Activated CD4-positive, alpha-beta T cell treated with anti-CD3 and anti-CD28 coated beads for 36 hours (primary cell): ENCODE measurements at places on chromosomes 3 and 15. TPM values are rescaled to one million over a fixed set of nuclear protein-coding genes. Genes with fewer than 3 reads are reported as not detected.

DNA sequence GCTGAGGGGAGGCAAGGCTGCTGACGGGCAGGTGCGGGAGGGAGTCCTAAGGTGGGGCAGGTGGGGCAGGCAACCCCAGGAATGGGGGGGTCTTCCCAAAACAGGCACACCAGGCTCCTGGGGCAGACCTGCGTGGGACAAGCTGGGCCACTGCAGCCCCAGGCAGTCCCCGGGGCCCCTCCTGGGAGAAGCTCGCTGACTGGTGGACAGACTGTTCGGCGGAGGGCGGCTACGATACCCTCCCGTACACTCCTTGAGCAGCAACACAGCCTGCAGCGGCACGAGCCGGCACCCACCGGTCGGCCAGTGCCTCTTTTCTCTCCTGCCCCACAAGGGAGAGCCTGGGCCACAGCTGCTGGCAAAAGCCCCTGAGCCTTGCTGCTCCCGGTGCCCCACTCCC is 65.9 kb upstream of the RPL32 start:
- no peaks in the 10 kb centered on the region for H3K27me3 ChIP-seq
- no peak for DNase-seq
- H3K36me3 ChIP-seq: peaks cover 17% of the 10 kb centered on the region

Gene CASR
- total RNA-seq: 0.05 TPM

- peaks cover 5% of the 10 kb centered on the region for H3K27me3 ChIP-seq
- no peak overlapping the region for H3K27ac ChIP-seq
- no peak for DNase-seq
- H3K4me1 ChIP-seq: no peaks in the 10 kb centered on the region
- H3K4me3 ChIP-seq: no peak overlapping the region
These were observed 36.2 kb downstream of the MASP1 start for GRCh38 chr3:187255314-187255713.

DNA sequence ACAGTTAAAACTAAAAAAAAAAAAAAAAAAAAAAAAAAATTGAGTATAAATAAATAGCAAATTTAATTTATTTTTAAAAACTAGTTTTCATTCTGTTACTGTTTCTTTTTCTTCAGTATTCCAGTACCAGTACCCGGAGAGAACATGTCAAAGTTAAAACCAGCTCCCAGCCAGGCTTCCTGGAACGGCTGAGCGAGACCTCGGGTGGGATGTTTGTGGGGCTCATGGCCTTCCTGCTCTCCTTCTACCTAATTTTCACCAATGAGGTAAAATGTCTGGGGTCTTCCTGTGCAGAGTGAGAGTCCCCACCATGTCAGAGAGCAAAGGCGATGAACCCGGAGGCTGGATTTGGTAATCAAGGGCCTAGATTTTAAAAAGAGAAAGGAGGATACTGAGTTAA is 4.4 kb downstream of the TMEM43 start:
- no peak overlapping the region for H3K4me3 ChIP-seq
- no peak for DNase-seq
- peaks cover 55% of the 10 kb centered on the region for H3K36me3 ChIP-seq

- H3K4me3 ChIP-seq: no peak overlapping the region
- no peaks in the 10 kb centered on the region for H3K36me3 ChIP-seq
- no peak overlapping the region for H3K27ac ChIP-seq
- no peaks in the 10 kb centered on the region for H3K4me1 ChIP-seq
- no peak for DNase-seq
These were observed 7.3 kb upstream of the ITIH3 start for GRCh38 chr3:52787246-52787645.

- H3K4me1 ChIP-seq: peaks cover 20% of the 10 kb centered on the region
- H3K27me3 ChIP-seq: peaks cover 64% of the 10 kb centered on the region
- peak overlapping the region; percentile 71 for H3K4me3 ChIP-seq
- H3K27ac ChIP-seq: no peak overlapping the region
- no peak for DNase-seq
These were observed 27.7 kb downstream of the NR2F2 start for GRCh38 chr15:96358001-96358801.

- H3K4me3 ChIP-seq: no peak overlapping the region
- DNase-seq: no peak
- no peaks in the 10 kb centered on the region for H3K27me3 ChIP-seq
- H3K4me1 ChIP-seq: peaks cover 16% of the 10 kb centered on the region
These were observed 15.0 kb upstream of the TRANK1 start for GRCh38 chr3:36959821-36960220.

Gene CYP8B1
- total RNA-seq: not detected

DNA sequence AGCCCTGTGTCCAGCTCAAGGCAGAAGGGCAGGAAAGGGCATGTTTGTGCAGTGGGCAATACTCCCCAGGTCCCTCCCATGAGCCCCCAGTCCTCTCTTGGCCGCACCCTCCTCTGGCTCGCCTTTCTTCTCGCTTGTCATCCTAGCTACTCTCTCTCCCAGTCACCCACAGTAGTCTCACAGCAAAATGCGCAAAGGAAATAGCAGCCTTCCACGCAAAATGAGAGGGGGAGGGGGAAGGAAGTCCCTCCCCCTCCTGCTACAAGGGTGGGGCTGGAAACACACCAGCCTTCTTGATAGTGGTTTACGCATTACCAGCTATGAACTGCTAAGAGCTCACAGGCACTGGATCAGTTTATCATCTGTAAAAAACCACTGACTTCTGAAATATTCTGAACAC is 83.8 kb downstream of the GADL1 start:
- no peaks in the 10 kb centered on the region for H3K36me3 ChIP-seq
- DNase-seq: peak; percentile 7
- H3K4me3 ChIP-seq: no peak overlapping the region
- H3K4me1 ChIP-seq: peaks cover 6% of the 10 kb centered on the region

DNA sequence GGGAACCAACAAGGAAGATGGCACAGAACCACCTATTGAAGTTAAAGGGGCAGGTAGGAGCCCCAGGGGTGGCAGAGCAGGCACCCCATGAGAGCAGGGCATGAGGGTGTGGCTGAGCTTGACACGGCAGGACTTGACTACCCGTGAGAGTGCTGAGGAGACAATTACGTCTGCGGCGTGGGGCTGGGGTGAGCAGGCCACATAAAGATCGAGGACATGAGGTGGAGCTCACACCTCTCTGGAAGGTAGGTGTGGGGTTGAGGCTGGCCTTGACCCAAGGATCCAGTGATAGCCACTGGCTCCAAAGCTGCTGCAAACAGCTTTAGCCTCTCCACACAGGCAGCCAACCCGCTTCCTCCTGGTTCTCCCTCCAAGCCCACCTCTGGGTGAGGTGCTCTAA is 64.5 kb downstream of the PCSK6 start:
- DNase-seq: no peak
- no peak overlapping the region for H3K4me3 ChIP-seq
- no peaks in the 10 kb centered on the region for H3K36me3 ChIP-seq
- H3K4me1 ChIP-seq: no peaks in the 10 kb centered on the region

Gene SCAMP5
- total RNA-seq: 4.5 TPM

Gene ADPRH
- total RNA-seq: 3.5 TPM

- H3K36me3 ChIP-seq: no peaks in the 10 kb centered on the region
- H3K4me3 ChIP-seq: no peak overlapping the region
- DNase-seq: no peak
- H3K4me1 ChIP-seq: peaks cover 16% of the 10 kb centered on the region
- H3K27me3 ChIP-seq: peaks cover 40% of the 10 kb centered on the region
These were observed 9.4 kb upstream of the PCSK6 start for GRCh38 chr15:101498717-101499480.

DNA sequence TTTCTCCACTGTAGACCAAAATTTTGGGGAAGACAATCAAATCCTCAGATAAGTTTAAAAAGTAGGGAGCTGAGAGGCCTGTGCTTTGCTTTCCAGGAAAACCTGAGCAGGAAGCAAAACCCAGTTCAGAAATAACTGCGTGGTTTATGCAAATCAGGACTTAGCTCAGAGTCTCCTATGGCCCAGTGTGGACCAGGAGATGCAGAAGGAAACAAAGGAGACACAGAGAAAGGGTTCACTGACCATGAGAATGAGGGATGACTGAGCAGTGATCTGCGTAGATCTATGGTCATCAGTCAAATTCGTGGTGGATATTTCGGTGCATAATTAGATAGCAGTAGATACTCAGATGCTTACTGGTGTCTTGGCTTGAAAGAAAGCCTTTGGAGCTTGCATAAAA is 196.6 kb downstream of the TPRG1 start:
- no peaks in the 10 kb centered on the region for H3K27me3 ChIP-seq
- no peak overlapping the region for H3K27ac ChIP-seq
- no peak for DNase-seq
- H3K4me1 ChIP-seq: peaks cover under 1% of the 10 kb centered on the region
- no peak overlapping the region for H3K4me3 ChIP-seq

DNA sequence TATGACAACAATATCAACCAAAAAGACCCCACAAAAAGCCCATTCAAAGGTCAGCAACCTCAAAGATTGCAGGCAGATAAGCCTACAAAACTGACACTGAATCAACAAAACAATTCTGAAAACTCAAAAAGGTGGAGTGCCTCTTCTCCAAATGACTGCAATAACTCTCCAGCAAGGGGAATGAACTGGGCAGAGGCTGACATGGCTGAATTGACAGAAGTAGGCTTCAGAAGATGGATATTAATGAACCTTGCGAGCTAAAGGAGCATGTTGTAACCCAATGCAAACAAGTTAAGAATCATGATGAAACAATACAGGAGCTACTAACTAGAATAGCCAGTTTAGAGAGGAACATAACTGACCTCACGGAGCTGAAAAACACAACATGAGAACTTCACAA is 20.4 kb upstream of the SLC25A38 start:
- H3K4me1 ChIP-seq: peaks cover 28% of the 10 kb centered on the region
- H3K4me3 ChIP-seq: no peak overlapping the region
- H3K36me3 ChIP-seq: no peaks in the 10 kb centered on the region
- H3K27me3 ChIP-seq: no peaks in the 10 kb centered on the region
- H3K27ac ChIP-seq: no peak overlapping the region
- no peak for DNase-seq

DNA sequence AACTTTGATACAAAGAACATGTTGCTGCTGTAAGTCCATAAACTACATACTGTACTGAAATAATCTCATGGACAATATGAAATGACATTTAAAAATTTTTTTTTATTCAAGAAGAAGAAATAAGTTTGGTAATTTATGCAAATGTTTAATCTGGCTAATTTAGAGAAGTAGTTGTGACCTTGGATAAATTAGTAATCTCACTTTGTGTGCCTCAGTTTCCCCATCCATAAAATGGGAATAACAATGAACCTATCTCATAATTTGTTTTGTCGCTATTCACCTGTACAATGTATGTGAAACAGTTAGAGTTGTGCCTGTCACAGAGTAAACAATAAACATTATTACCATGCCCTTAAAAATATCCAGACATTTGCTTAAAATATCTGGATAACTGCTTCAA is 15.3 kb upstream of the DPH6 start:
- H3K4me3 ChIP-seq: no peak overlapping the region
- H3K27ac ChIP-seq: no peak overlapping the region
- no peaks in the 10 kb centered on the region for H3K27me3 ChIP-seq
- H3K36me3 ChIP-seq: no peaks in the 10 kb centered on the region
- DNase-seq: no peak

DNA sequence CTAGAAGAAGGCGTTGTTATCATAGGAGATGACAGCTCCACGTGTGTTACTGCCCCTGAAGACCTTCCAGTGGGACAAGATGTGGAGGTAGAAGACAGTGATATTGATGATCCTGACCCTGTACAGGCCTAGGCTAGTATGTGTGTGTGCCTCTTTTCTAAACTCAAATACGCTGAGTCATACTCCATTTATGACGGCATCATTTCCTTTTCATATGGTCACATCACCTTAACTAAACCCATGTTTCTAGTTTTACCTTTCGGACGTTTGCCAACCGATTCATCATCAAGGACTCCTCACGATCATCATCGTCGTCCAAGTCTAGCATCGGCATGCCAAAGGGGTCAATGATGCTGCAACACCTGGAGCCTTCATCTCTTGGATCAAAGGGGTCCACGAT is 149.0 kb downstream of the CBLB start:
- H3K4me1 ChIP-seq: peaks cover 23% of the 10 kb centered on the region
- no peak for DNase-seq
- peaks cover 65% of the 10 kb centered on the region for H3K36me3 ChIP-seq
- no peak overlapping the region for H3K27ac ChIP-seq
- H3K4me3 ChIP-seq: no peak overlapping the region
